Stimulated activated CD4-positive, alpha-beta T cell treated with anti-CD3 and anti-CD28 coated beads, Interleukin-2, amount 100 ng/mL, for 24 hours (primary cell): ENCODE measurements at places on chromosomes 2 and 18.

DNA sequence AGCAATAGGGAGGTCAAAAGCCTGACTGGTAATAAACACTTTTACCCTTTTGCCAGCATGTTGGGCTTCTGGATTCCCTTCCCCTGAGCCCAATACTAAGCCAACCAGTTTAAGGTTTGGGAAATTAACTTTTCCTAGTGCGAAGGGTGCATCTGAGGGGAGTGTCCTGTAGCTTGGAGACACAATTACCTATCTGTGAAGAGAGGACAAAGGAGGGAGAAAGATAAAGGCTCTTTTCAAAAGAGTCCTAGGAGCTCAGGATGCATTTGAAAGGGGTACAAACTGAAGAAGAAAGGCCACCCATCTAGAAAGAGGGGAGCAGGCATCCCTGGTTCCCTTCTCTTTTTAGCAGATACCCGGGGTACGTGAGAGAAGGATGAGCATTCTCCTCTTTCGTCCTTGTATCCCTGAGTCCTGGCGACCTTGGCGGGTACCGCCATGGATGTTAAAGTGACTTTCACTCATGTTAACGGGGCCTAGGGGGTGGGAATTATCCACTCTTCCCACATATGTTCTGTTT, 25.1 kb downstream of the C18orf54 start:
- no peak for DNase-seq

DNA sequence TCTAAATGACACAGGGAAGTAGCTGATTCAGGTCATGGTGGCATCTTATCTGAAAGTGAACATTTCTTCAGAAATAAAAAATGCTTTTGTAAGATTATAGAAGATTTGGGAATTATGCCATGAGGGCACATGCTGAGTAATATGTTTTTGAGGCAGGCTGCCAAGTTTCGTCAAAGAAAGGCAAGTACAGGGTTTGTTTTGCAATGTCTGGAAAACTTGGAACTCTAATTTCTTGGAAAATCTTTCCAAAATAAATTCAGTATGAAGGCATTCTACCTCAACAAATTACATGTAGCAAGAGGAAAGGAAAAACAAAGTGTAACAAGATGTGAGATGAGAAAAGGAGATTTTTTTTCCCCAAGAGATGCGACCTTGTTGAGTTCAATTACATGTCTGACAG, 167.7 kb downstream of the PLCL1 start:
- no peak for DNase-seq

GRCh38 chr2:14743861-14744260, 111.3 kb downstream of the LRATD1 start:
- no peak for DNase-seq

GRCh38 chr2:25044011-25044410, 2.1 kb downstream of the EFR3B start:
- DNase-seq, result no peak

DNA sequence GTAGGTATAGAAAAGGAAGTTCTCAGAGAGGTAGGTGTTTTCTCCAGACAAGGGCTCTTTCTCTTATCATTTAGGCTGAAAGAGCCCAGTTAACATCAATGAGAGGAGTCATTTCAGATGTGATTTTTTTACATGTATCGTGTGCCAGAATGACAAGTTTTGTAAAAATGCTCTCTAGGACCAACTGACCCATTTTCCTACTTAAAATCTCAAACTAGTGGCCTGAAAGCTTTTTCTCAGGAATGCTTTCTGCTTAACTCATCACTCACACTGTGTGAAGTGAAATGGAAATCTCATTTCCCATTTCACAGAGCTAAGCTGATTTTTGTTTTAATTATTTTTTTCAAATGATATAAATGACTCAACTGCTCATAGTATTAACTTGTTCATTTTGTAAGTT, 128.7 kb upstream of the CYP26B1 start:
- DNase-seq, result no peak

DNA sequence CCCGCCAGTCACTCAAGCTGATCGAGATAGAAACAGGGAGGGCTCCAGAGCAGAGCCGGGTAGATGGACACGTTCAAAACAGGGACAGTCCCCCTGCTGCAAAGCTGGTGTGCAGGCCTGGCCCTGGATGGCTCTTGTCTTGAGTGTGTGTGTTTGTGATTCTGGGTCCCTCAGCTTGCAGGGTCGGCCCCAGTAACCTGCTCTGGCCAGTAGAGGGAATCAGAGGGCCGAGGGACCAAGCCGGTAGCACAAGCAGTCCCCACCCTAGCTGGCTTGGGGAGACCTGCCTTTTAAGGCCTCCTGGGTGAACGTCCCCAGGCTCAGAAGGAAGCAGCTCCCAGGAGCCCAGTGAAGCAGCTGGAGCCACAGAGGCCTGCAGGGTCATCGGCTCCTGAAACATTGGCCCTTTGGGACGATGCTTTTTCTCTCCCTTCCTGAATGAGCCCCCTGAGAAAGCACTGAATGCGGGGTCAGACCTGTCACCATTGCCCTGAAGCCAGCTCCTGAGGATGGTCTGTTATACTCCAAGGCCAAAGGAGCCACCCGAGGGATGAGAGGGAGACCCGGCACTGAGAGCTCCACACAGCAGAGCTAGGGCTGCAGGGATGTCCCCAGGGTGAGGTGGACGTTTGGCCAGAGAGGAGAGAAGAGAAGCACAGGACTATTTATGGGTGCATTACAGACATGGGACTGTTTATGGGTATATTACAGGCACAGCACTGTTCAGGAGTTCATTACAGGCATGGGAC, 15.4 kb upstream of the MLPH start:
- peak; percentile 41 for DNase-seq

DNA sequence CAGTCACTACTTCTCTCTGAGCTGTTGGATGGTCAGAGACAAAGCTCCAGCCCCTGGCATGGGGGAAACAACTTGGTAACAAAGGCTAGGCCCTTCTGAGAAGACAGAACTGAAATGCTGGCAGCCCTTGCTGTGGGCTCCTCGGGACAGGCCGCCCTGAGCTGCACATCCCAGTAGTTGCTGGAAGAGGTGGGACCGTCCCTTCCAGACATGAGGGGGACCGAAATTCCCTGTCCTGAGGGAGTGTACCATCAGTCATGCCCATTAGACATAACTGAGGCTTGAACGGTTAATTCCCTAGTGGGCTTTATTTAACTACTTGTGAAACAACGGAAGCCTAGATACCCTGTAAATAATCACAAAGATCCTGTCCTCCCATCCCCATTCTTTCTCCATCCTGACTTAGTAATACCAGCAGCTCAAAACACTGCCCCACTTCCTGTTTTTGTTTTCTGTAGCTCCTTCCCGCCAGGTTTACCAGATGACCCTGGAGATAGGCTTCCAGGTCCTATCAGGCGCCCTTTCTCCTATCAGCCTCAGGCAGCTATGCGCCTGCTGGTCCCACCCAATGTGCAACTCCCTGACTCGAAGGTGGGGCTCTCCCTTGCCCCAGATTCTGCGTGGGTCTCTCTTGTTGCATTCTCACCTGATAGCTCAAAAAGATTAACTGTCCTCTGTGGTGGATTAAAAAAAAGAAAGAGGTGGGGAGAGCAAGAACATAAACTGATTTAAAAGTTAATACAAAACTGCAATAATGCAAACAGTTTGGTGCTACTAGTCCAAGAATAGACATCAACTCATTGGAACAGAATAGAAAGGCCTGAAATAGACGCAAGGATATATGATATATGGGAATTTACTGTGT, 37.0 kb upstream of the NT5DC4 start:
- DNase-seq, result no peak

- DNase-seq, result no peak
Measured at GRCh38 chr2:176078541-176079284, 5.0 kb downstream of the EVX2 start.

GRCh38 chr18:36564841-36565240, 264.0 kb downstream of the TPGS2 start:
- no peak for DNase-seq

GRCh38 chr18:6576718-6577375, 152.7 kb upstream of the ARHGAP28 start:
- DNase-seq, result no peak

- no peak for DNase-seq
Measured at GRCh38 chr2:74041182-74041581, 56.5 kb downstream of the TET3 start.

DNA sequence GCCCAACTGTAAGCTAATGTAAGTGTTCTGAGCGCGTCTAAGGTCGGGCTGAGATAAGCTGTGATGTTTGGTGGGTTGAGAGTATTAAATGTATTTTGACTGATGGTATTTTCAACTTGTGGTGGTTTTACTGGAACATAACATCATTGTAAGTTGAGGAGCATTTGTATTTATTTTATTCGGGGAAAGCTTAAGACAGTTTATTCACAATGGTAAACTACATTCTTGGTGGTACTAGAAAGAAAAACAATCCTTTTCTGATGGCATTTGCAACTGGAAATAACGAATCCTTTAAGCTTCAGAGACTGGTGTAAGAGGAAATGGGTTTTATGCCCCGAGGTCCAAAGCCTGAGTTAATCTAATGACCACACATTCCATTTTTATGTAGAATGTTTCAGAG, 283.3 kb upstream of the NETO1 start:
- no peak for DNase-seq

- DNase-seq, result no peak
Measured at GRCh38 chr2:14520385-14520945, 112.1 kb upstream of the LRATD1 start.

GRCh38 chr2:152054593-152054992, 44.3 kb downstream of the CACNB4 start:
- no peak for DNase-seq

GRCh38 chr2:45418532-45418931, 192.5 kb downstream of the SRBD1 start:
- no peak for DNase-seq

DNA sequence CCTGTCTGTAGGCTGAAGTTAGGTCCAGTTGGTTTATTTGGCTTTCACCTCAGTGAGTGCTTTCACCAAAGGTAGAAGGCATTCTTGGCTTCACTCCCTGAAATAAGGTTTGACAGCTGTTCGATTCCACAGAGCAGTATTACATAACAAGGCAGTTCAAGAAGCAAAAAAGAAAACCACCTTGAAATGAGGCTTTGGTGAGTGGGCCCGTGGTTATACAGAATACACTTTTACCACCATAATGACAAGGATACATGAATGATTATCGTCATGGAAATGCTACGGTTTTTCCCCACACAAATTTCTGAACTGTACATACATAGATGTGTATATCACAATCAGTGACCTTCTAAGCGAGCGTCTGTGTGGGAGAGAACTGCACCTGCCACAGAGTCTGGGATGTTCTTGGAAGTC, 80.0 kb upstream of the CHRNA1 start:
- no peak for DNase-seq

- no peak for DNase-seq
Measured at GRCh38 chr18:51236225-51236624, 38.7 kb upstream of the MEX3C start.

- no peak for DNase-seq
Measured at GRCh38 chr2:226725126-226725860, 74.3 kb downstream of the IRS1 start.

DNA sequence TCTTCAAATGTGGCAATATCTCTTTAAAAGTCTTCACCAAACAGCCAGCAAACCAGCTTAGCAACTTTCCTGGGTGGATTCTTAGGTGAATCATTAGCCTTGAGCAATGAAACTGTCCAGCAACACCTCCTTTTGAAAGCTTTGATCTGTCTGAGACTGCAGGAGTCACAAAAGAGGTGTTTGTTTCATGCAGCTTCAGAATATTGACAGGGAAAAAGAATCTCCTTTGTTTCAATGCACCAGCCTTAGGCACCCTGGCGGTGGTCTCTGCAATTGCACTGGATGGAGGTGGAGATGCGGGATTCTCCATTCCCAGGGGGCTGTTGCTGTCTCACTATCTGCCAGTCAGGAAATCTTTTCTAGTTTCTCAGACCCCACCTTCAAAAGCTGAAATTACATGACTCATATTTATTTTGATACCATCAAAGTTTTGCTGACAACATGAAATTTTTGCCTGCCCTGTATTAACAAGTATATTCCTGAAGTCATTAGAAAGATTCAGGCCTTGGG, 76.0 kb upstream of the DSG1 start:
- DNase-seq, result no peak

DNA sequence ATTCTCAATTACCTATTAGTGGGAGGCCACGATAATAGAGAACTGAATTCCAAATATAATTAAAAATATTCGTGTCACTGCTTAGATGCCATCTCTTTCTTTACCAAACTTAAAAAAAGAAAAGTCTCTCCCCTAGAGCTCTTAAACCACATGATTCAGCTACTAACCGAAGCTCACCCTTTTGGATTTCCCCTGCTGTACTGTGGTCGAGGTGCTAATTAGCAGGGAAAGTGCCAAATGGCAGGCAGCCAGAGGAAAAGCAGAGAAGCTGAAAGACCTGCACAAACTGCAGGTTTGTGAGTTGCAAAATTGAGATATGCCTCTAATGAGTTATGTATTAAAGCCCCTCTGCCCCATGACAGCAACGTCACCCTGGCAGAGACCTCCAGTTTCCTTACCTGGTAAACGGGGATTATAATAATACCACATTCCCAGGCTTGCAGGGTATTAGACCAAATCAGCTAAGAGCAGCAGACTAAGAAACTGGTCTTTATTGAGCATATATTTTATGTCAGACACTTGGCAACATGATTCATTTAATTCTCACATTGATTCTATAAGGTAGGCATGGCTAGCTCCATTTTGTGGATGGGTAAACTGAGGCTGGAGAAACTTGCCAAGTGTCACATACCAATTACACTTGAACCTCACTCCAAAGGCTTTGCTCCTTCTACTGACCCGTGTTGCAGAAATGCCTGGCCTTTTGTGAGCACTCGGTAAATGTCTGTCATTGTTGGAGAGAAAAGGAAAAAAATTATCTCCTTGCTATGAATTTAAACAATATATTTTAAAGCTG, 259.7 kb downstream of the LPIN1 start:
- DNase-seq, result peak; percentile 78

DNA sequence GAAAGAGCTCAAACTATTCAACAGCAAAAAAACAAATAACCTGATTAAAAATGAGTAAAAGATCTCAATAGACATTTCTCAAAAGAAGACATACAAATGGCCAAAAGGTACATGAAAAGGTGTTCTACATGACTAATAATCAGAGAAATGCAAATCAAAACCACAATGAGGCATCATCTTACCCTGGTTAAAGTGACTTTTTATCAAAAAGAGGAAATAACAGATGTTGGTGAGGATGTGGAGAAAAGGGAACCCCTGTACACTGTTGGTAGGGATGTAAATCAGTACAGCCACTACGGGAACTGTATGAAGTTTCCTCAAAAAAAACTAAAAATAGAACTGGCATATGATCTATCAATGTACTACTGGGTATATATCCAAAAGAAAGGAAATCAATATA, 39.8 kb upstream of the TMEM163 start:
- DNase-seq, result no peak

- DNase-seq, result no peak
Measured at GRCh38 chr2:157181234-157181633, 76.3 kb upstream of the GALNT5 start.

DNA sequence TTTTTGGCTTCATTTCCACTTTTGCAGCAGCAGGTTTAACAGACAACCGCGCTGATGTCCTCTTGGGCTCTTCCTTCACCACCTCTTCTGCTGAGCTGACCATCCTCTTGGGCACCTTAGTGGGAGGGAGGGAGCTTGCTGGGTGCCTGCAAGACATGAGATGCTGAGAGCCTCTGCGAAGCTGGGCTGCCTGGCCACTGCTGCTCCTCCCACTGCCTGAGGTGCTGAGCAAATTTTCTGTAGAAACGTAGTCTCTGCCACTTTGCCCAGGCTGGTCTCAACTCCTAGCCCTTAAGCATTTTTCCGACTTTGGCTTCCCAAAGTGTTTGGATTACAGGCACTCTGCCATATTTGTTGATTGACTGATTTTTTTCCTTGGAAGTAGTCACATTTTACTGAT, 422.2 kb upstream of the MC4R start:
- no peak for DNase-seq

- no peak for DNase-seq
Measured at GRCh38 chr18:55500316-55501086, 87.5 kb downstream of the TCF4 start.
